ENCODE measurements at places on chromosomes 4 and X. TPM values are rescaled to one million over a fixed set of nuclear protein-coding genes. Genes with fewer than 3 reads are reported as not detected.

Gene SEPSECS
- 6.2 TPM for total RNA-seq

Gene ZNF518B
- 36.9 TPM for total RNA-seq

Gene USP26
- not detected for total RNA-seq

Gene ETNPPL
- total RNA-seq = not detected

Gene TRMT10A
- total RNA-seq = 3.0 TPM

Gene SMIM10
- total RNA-seq = 8.9 TPM

Measured in esophagus muscularis mucosa (tissue), 4 donors.